ENCODE measurements at places on chromosomes 5 and 9.

DNA sequence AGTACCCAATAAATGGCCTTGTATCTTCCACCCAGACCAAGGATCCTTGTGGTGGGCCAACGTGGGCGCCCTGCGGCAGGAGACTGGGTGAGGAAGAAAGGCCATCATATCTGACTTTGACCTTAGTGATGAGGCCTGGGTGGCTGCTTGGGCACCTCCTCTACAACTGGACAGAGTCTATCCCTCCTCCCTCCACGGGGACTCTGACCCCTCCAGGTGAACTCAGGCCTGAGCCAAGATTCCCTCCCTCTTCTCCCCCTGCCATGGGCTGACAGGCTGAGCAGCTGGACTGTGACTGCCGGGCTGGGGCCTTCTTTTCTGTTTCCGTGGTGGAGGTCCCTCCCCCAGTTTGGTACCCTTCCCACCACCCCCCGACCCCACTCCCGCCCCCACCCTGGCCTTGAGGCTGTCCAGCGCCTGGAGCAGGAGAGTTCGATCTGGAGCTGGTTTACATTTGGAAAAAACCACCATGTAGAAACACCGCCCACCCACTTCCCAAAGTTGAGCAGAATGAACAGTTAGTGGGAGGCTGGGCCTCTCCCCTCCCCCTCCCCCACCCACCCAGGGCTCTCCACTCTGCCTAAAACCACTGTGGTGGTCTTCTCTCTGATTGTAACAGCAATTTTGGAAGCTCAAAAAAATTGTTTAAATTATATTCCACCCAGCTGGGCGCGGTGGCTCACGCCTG lies 1.2 kb upstream of the PHYHD1 start:
- DNase-seq = no peak

DNA sequence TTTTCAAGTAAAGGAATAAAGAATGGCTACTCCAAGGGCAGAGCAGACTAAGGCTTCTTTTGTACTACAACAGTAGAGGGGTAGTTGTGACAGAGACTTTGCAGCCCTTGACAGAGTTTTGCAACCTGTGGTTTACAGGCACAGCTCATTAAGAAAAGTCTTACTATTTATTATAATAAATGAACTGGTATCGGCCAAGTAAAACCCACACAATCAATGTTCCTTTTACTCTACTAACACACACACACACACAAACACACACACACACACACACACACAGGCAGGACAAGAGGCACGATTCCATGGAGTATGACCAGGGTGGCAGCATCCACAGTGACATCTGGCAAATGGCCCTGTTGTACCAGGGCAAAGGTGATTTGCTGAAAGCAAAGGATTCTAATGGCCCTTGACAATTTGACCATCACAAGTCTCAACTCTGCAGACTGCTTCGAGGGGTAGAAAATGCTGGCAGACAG lies 59.1 kb upstream of the GOLPH3 start:
- DNase-seq = no peak

DNA sequence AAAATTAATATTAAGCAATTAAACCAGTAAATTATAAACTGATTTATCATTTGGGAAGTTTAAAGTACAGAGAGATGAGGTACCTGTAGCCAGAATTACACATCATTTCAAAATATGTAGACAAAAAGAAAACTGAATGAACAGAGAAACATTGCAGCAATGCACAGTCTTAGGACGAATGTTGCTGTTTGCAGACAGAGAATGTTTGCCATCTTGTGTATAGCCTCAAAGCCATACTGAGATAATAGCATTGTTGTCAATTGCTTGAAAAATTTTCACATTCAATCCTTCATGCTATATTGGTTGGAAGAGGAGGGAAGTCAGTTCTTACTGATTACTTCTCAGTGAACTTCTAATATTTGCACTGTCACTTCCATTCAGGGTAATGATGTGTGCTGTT lies 326.2 kb downstream of the PRR16 start:
- no peak for DNase-seq

- DNase-seq = peak; percentile 72
These were observed 106.6 kb upstream of the CDH6 start for GRCh38 chr5:31086839-31087415.

- DNase-seq = no peak
These were observed 6.1 kb downstream of the ZNF462 start for GRCh38 chr9:106869028-106869427.

DNA sequence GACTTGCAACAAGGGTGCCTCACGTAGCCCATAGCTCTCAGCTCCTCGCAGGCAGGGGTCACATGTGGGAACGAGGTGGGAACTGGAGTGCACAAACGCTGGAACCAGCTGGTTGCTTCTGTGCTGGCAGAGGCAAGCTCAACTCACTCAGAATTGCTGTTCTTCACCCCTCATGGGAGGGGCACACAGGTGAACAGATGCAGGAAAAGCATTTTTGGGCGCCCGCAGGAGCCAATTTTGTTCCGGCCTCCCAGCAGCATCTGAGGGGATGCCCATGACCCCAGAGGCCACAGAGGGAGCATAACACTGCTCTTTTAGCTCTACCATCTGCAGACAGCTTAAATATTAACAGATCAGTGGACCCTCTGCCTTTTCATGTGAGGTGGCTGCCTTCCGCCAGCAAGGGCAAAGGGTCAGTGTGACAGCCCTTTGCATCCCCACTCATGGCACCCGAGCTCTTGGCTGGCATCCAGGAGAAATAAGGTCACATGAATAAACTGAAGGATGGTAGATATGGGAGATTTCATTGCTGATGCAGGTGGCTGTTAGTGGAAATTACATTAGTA lies 196.2 kb downstream of the SLCO4C1 start:
- DNase-seq = no peak

DNA sequence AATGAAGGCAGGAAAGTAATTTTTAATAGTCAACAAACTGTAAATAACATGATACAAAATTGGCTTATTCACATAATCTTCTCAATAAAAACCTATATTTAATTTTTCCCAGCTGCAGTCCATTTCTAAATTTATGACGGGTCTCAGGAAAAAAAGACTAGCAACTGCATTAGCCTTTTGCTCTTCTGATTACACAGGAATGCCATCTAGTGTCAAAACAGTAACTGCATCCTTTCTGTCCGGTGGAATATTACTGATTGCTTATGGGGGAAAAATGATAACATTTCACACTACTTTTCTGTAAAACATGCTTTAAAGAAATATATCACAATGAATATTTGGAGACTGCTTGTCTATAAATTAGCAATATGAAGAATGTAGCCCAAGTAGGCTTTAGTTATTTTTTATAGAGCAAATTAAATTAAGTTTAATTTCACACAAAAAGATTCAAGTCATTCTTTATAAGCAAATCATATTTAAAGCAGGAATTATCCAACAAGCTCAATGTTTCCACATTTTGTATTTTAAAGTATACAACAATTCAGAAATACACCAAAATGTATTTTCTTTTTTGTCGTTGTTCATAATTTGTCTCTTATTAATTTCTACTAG lies 534.7 kb downstream of the CDH10 start:
- DNase-seq = no peak

DNA sequence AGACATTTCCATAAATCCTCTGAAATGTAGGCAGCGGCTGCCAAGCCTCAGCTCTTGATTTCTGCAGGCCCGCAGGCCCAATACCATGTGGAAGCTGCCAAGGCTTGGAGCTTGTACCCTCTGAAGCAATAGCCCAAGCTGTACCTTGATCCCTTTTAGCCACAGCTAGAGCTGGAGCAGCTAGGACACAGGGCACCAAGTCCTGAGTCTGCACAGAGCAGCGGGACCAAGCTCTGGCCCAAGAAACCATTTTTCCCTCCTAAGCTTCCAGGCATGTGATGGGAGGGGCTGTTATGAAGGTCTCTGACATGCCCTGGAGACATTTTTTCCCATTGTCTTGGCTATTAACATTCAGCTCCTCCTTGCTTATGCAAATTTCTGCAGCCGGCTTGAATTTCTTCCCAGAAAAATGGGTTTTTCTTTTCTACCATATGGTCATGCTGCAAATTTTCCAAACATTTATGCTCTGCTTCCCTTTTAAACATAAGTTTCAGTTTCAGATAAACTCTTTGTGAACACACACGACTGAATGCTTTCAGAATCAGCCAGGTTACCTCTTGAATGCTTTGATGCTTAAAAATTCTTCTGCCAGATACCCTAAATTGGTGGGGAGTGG lies 14.4 kb upstream of the ZFR start:
- no peak for DNase-seq

DNA sequence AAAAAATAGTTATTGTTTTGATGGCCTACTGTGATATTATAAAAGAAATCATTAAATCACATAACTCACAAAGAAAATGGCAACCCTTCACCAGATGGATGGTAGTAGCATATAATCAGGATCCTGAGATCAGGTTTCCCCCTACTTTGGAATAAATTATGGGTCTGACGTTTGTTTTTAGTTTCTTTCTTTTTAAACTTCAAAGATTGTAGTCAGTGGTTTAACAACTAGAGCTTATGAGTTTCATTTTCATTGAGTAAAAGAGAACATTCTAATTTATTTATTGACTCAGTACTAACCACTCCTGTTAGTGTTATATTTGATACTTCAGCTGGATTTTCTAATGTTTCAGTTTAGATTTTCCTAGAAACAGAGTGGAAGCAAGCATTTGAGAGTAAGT lies 218.0 kb upstream of the PCSK5 start:
- no peak for DNase-seq
